NCI-H345 (cell line): ENCODE measurements at places on chromosomes 11 and 22.

- DNase-seq = no peak
Measured at GRCh38 chr11:70432065-70432464, 33.7 kb downstream of the CTTN start.

DNA sequence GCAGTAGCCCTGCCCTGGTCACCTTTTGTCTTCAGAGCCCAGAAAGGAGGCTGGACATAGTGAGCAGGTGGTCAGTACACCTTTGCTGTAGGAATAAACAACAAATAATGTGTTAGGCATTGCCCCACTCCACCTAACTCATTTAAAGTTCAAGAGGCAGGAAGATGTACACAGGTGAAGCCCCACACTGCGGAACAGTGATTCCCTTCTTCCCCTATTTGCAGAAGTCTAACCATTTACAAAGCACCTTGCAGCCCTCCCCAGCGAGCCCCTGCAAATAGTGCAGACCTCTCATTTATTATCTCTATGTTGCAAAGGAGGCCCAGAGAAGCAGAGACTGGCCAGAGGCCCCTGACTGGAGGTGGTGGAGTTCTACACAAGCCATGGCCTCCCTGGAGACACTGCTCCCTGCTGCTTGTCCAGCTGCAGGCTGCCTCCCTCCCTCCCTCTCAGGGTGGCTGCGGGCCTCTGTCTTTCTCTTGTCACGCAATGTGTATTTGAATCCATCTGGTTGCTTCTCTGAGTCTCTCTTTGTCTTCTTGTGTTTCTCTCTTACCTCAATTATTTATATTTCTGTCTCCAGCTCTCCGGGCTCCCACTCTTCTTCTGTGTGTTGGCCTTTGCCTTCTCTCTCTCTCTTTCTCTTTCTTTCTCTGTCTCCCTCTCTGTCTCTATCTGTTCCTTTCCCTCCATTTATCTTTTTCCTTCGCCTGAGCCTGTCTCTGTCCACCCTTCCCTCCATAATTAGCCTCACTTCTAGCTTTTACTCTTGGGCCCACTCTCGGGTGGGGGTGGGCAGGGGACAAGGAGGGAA lies 59.1 kb upstream of the PRDM11 start:
- peak; percentile 64 for DNase-seq

DNA sequence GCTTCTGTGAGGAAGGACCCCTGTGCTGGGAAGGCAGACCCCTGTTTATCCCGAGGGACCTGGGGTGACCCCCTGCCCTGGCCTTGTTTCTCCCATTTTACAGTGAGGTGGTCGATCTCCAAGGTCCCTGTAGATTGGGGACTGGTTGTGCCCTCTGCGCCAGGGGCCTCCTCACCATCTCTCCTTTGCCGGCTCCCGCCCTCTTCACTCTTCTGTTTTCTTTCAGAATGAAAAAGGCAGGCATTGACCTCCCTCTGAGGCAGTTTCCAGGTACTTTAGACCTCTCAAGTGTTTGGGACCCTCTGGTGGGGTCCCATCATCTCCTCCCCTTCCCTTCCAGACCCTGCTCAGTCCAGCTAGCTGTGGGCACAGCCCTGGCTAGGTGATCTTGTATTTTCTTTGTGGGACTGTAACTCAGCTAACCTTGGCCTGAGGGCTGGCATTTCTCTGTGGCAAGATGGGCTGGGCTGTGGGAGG lies 1.5 kb downstream of the SERPINH1 start:
- no peak for DNase-seq

DNA sequence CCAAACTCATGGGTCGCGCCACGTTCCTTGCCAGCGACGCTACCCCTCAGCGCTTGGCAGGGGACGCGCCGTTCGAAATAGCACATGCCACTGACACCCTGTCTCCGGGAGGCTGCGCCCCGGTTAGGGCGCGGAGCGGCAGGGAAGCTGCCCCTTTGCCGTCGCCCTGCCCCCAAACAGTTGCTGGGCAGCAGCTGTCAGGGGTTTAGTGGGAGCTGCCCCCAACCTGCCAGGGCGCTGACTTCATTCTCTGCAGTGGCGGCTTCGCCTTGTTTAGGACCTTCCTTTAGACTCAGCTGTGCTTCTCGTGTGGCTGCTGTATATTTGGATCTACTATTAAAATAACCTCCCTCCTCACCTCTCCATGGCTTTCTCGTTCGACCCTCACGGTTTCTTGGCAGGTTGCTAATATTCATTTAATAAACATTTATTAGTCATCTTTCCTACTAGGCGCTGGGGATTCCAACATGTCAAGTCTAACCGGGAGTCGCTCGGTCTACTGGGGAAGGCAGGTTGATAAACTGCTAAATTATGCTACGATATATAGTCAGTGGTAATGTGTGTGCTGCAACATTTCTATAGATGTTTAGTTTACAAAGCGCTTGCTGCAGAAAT lies 782 bp downstream of the TMEM109 start:
- DNase-seq = no peak

DNA sequence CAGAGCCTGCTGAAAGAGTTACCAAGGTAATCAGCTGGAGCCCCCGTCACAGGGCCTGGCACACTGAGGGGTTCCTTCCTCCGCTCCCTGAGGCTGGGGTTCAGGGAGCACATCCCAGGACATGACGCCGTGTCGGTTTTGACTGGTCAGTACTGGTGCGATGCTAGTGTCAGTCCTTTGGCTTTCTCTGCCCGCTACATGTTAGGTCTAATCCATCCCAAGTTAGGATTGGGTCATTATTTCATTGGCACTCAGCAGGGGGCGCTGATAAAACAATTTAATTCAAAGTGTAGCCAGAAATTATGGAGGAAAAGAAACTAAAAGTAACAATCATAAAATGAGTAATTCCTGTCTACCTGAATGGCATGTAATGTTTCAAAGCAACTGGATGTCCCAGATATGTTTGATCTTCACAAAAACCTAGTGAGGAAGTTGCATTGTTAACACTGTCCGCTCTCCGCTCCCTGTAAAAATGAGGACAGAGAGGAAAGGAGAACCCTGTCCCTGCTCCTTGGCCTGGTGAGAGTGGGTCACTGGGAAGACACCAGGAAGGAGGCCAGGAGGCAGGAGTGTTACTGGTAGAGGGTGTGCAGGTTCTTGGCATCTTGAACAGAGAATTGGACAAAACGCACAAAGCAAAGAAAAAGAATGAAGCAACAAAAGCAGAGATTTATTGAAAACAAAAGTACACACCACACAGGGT lies 27.1 kb downstream of the TSKU start:
- DNase-seq = no peak

DNA sequence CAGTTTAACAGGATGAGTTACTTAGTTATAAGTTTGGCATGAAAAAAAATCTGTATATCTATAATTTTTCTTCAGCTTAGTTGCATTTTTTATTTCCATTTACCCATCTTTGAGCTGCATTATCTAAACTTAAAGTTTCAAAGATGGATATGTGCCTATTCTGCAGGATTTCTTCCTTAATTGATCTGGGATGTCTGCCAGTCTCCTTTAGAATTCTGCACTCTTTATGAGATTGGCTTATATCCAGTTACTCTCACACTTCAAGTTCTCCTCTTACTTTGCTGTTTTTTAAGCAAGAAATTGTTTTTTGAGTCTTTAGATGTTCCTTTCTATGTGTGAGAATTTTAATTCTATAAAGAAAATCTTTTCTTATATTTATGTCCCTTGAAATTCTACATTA lies 5.1 kb upstream of the PDGFD start:
- no peak for DNase-seq

- DNase-seq = no peak
Measured at GRCh38 chr11:113623114-113623513, 83.0 kb downstream of the TMPRSS5 start.

- DNase-seq = no peak
Measured at GRCh38 chr22:20750461-20751184, 23.3 kb upstream of the SERPIND1 start.

DNA sequence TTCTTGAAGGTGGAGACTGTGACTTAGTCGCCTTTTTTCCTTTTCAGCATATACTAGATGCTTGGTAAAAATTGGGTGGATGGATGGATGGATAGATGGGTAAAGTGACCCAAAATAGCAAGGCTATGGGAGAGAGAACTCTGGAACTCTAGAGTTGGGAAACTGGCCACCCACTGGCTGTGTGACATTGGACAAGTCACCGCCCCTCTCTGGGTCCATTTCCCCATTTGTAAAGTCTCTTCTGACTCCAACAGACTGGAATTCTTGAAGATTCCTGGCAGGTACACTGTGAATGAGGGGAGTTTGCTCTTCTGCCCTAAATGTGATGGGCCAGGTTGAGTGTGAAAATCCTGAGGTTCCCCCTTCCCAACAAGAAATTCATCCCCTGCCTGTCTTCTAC lies 8.0 kb downstream of the TKFC start:
- DNase-seq = no peak

GRCh38 chr11:1390569-1391164 lies 933 bp downstream of the BRSK2 start:
- DNase-seq = no peak

GRCh38 chr11:833114-833791 lies 501 bp downstream of the CD151 start:
- peak; percentile 59 for DNase-seq

GRCh38 chr22:25453557-25453956 lies 110.9 kb upstream of the GRK3 start:
- no peak for DNase-seq

DNA sequence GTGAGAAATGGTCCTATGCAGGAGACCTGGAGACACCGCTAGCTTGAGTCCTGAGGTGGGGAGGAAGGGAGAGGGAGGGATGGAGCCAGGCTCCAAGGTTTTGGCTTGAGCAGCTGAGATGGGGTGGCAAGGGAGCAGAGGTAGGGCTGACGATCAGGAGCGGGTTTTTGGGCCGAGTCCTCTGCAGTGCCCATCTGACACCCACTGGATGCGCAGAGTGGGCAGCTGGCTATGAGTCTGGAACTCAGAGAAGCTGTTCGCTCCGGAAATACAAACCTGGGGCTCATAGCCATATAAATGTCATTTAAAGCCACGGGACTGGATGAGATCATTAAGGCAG lies 453 bp upstream of the MAFF start:
- DNase-seq = no peak

GRCh38 chr22:45476814-45477213 lies 25.9 kb upstream of the FBLN1 start:
- no peak for DNase-seq

- no peak for DNase-seq
Measured at GRCh38 chr11:9379041-9379440, 5.4 kb upstream of the IPO7 start.

DNA sequence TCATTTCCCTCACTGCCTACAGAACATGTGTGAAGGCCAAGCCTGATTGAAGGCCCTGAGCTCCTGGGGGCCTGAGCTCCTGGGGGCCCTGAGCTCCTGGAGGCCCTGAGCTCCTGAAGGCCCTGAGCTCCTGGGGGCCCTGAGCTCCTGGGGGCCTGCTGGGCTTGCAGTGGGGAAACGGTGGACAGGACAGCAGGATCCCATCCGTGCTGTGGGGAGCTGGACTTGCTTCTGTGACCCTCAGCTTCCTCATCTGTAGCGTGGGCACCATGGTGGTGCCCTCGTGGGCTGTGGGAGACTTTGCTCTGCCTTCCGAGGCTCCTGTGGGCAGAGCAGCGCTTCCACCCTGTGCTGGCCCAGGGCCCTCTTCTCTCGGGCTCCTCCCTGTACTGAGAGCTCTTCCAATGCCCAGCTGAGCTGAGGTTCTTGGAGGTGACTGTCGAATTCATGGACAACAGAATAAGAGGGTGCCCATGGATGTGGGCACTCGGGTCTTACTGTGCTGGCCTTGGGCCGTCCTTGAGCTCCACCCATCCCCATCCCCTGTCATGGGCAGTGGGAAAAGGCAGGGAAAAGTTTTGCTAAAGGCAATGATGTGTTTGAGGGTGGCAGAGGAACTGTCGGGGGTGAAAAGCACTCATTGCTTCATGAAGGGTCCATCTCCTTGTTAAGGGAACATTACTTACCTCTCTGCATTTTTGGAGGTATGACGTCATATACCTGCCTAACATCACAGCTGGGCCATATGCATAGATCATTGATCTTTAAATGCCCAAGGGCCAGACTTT lies 786.7 kb downstream of the TBC1D22A start:
- DNase-seq = no peak

- no peak for DNase-seq
Measured at GRCh38 chr22:20106849-20107237, 9.1 kb upstream of the RANBP1 start.

- no peak for DNase-seq
Measured at GRCh38 chr11:6681505-6681904, 1.6 kb downstream of the MRPL17 start.

- peak; percentile 57 for DNase-seq
Measured at GRCh38 chr11:95764267-95764898, 25.2 kb downstream of the FAM76B start.

- DNase-seq = no peak
Measured at GRCh38 chr11:79550809-79551208, 110.0 kb upstream of the TENM4 start.

- no peak for DNase-seq
Measured at GRCh38 chr11:120181376-120181975, 29.4 kb upstream of the OAF start.

- DNase-seq = no peak
Measured at GRCh38 chr11:121793291-121793690, 322.7 kb downstream of the BLID start.

- DNase-seq = no peak
Measured at GRCh38 chr11:27437829-27438594, 34.6 kb downstream of the LGR4 start.

GRCh38 chr22:39894554-39895092 lies 1.1 kb upstream of the ENTHD1 start:
- no peak for DNase-seq

DNA sequence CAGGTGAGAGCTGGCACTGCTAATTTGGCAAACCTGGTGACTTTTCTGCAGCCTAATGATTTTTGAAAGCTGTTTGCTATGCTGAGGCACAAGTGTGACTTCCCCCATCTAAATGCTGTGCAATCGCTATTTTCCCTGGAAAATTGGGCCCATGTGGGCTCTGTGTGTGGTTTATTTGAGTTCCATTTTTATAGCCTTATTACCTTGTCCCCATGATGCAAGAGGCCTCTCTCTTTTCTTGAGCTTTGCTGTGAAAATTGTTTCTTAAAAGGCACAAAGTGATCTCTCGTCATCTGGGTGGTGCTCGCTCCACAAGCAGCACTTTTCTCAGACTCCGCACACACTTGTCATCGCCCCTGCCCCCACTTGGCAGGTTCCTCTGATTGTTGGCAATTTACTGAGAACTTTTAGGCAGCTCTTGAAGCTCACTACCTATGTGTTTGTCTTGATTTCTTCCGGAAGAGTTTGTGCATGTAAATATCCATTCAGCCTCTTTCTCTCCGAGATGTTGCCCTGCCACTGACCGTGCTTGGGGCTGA lies 24.9 kb downstream of the BMAL1 start:
- no peak for DNase-seq

DNA sequence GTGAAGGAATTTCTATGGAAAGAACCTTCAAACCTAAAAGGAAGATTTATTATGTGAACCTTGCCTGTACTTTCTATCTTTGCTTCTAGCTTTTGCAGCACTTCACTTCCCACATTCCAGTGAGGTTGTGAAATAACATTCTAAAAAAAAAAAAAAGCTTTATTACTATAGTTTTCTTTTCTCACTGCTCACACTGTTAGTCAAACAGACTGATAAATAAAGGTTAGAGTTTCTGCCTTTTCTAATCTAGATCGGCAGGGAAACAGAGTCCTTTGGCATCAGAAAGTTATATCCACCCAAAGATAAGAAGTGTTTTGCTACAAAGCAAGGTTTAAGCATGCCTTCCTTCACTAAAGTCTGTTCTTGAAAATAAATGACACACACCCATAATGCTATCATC lies 2.8 kb downstream of the AAMDC start:
- DNase-seq = no peak
